ENCODE measurements at places on chromosomes 12 and 14.

GRCh38 chr12:53190108-53190729, 9.5 kb upstream of the CSAD start:
- peak; percentile 64 for DNase-seq

DNA sequence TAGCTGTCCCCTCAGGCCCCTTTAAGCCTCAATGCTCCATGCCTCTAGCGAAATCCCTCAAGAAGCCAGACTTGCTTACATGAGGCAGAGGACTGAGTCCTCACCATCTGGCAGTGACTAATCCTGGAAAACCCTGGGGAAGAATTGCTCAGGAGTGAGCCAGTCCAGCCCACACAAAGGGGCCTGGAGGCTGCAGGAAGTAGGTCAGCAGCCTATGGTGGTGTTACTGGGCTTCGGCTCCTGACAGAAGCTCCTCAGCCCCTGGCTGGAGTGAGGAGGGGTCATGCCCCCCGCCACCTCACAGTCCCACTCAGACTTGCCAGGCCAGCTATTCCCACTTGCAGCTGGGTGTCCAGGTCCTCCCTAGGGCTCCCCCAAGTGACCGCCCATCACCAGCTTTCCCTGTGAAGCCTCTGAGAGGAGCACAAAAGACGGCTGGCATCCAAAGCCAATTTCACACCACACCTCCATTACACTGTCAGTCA, 250.5 kb downstream of the DPF3 start:
- no peak for DNase-seq

DNA sequence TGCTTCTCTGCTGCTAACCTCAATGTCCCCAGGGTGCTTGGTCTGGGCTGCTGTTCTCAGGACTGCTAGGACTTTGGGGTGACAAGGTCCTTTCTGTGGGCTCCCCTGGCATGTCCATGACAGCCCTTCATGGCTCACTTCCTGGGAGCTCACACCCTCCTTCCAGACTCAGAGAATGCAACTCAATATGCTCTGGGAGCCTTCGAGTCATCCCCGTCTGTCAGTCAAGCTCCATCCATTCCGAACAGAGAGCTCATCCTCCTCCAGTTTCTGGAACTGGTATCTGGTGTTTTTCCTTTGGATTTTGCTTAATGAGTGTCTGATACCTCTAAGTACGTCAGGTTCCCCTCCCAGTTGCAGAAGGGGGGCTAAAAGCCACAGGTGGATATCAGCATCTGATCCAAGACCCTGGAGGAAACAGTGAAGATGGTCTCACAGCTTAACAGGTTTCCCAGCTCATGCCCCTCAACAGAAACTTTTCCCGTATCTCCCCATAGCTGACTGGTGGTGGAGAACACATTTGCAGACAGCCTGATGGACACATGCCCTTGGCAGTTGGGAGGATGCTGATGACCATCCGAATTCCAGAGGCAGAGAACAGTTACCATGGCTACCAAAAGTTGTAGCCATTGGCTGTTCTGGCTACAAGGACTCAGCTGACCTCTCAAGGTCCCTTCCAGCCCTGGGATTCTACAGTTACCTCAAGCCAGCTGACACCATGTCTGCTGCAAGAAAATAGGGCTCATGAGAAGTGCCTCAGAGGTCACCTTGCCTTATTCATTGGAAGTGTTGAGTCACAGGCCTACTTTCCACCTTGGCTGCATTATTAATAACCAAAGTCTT, 9.5 kb upstream of the RAB35 start:
- no peak for DNase-seq

DNA sequence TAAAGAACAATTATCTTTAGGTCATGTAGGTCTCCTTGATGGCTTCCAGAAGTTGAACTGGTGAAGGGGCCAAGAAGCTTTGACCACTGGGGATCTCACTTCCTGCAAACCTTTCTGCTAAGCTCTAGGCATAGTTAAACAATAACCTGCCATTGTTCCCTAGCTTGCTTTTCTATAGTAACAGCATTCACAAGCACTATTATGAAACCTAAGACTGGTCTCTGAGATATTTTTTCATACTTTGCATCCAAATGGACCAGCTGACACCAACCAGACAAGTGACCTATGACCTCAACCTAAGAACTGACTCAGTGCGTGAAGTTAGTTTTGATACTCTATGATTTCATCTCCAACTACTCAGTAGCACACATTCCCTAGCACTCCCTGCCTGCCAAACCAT, 129.1 kb downstream of the PTPRB start:
- DNase-seq = no peak

GRCh38 chr12:53200107-53200457, 7.0 kb downstream of the ITGB7 start:
- no peak for DNase-seq

GRCh38 chr12:21823581-21823980, 49.1 kb upstream of the KCNJ8 start:
- DNase-seq = no peak
